Activated T-helper 1 cell treated with anti-CD3 and anti-CD28 coated beads, Interleukin-12 subunit alpha, Interleukin-12 subunit beta, Interleukin-2, Interleukin-4 antibody, amounts not matched to agents 30 ng/mL and 10 ng/mL and 1 ng/mL, durations not matched to agents 14 hours and 24 hours and 36 hours (primary cell): ENCODE measurements at places on chromosomes 3 and 15.
A peak's percentile ranks its signal among the peaks of the same experiment; 100 is the strongest.

DNA sequence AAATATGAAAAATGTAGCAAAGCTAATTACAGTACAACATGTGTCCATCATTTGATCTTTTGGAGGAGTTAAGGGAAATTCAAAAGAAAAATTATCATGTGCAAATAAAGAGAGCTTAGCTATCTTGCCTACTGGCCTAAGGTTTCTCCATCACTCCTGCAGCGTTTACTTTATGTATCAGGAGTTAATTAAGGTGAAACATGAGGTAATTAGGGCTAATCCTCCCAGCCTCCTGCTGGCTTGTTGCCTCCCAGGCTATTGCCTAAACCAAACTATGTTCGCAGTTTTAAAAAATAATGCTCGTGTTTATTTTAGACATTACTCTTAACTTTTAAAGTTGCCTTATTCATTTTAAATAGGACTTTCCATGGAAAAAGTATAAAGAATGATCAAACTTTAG, 367.5 kb downstream of the ROBO2 start:
- no peak for DNase-seq

- no peak for DNase-seq
Observed at GRCh38 chr3:1456781-1457311, 364.0 kb downstream of the CNTN6 start.

- DNase-seq, result no peak
Observed at GRCh38 chr3:71865727-71866126, 80.8 kb upstream of the PROK2 start.

GRCh38 chr3:107523289-107523538, 452 bp downstream of the BBX start:
- peak; percentile 29 for DNase-seq

GRCh38 chr15:44792715-44793114, 56.4 kb downstream of the TRIM69 start:
- DNase-seq, result no peak

DNA sequence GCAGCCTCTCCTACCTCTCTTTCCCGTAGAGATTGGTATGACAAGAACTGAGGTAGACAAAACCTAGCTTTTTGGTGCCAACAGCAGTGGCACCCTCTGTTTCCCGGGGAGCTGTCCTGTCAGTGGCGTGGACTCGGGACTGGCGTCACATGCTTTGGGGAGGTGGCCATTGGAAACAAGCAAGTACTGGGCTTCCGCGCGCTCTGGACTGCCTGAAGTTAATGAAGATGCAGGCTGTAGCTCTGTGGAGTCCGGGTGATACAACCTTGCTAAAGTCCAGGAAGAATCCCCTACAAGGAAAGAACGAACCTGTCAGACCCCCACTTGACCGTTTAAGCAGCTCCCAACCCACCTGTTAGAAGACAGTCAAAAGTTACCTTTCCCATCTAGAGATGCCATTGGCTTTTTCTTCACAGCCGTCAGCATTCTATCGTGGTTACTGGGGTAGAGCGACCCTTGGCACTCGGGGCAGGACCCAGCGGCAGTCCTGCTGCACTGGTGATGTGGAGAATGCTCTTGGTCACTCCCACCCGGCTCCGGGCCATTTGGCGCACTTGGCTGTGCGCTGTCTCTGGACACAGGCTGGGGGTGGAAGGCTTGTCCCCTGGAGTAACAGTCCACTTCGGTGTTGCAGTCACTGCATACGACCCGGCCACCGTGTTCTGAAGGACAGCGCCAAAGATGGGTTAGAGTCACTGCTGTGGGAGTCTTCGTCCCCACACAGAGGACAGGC, 120.5 kb downstream of the LRIG1 start:
- no peak for DNase-seq

DNA sequence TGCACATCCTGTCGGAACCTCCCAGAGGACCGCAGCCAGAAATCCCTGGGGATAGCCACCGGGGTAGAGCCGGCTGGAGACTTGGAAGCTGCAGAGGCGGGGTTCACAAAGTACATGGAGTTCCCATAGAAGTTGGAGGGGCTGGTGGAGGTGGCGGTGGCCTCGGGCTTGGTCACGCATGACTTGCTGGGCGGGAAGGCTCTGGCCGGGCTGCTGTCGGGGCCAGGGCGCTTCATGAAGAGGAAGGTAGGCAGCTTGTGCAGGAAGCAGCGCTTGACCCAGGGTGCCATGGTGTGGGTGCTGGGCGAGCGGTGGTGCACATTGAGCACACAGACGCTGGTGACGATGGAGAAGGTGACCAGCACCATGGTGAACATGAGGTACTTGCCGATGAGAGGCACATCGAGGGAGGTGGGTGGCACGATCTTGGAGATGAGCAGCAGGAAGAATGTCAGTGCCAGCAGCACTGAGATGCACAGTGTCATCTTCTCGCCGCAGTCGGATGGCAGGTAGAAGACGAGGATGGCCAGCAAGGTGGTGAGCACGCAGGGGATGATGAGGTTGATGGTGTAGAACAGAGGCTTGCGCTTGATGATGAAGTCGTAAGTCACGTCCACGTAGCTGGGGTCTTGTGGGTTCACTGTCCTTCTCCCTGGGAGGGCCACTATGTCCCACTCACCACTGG, 8.4 kb upstream of the CHRNA3 start:
- no peak for DNase-seq

DNA sequence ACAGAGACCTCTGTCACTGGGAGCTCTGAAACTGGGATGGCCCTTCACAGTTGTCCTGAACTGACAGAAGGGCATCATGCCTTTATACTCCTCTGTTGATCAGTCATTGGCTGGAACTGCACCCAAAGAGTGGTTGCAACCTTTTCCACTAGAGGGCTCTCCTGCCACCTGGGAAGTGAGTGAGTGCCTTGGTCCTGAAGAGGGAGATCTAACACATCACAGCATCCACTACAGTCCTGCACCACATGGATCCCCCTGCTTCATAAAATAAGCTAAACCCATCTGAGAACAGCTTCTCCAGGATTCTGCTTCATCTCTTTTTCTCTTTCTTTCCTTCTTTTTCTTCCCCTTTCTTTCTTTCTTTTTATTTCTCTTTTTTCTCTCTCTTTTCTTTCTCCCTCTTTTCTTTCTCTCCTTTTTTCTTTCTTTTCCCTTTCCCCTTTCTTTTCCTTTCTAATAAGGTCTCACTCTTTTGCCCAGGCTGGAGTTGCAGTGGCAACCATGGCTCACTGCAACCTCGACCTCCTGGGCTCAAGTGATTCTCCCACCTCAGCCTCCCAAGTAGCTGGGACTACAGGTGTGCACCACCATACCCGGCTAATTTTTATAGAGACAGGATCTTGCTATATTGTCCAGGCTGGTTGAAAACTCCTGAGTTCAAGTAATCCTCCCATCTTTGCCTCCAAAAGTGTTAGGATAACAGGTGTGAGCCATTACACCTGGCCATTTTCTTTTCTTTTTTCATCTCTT, 42.8 kb upstream of the RAF1 start:
- peak; percentile 53 for DNase-seq

GRCh38 chr3:14514323-14514720, 25.8 kb downstream of the GRIP2 start:
- DNase-seq, result no peak

- no peak for DNase-seq
Observed at GRCh38 chr3:31237887-31238286, 294.8 kb upstream of the STT3B start.

DNA sequence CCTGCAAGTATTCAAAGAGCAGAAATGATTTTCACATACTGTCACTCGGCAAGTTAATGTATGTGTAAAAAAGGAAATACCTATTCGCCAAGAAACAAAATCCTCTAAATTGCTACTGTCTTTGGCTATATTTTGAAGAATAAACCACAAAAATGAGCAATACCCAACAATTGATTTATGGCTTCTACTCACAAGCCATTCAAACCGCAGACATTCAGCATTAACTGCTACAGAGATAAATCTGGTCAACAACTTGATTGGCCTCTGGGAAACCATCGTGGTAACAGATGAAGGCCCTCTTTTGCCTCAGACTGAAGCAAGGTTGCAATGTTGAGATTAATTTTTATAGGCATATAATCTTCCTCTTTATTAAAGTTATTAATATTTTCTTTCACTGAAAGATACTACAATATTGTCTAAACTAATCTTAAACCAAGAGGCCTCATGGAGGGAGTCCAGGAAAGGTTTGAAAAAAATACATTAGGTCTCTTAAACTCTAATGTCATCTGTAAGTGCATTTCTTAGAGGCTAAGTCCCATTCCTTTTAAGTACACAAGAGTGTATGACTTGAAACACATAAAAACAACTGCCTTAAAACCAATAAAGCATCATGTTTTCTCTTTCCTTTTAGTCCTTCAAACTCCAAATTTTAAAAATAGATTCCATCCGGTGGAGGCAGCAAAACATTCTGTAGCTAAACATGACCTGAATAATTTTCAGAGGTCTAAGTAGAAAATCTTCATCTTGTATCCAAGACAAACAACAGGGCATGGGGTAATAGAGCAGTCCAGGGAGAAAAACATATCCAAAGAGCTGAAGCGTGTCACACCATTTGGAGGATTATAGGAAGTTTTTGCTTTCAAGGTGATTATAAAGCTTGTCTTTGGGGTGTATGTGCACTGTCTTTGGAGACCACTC, 162.4 kb upstream of the TGFBR2 start:
- DNase-seq, result no peak

DNA sequence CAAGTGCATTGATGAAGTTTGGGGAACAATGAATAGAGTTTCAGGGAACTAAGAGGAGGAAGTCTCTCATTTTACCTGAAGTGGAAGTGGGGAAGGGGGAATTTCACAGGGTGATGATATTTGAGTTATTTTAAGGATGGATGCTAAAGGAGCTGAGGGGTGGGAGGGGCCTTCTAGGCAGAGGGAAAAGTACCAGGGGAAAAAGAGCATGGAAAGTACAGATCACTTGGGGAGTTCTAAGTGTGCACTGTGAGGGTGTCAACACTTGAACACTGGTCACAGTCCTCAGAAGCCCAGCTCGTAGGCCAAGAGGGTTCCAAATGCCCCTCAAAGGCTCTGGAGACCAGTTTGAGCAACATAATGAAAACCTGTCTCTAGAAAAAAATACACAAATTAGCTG, 18.2 kb downstream of the LAMP3 start:
- DNase-seq, result no peak

- DNase-seq, result no peak
Observed at GRCh38 chr3:46907271-46907670, 29.8 kb downstream of the PTH1R start.

GRCh38 chr15:48557335-48557734, 88.2 kb downstream of the FBN1 start:
- DNase-seq, result no peak

GRCh38 chr3:73618461-73618860, 6.3 kb downstream of the PDZRN3 start:
- DNase-seq, result no peak

GRCh38 chr3:138381950-138382715, 33.8 kb downstream of the MRAS start:
- no peak for DNase-seq

- DNase-seq, result no peak
Observed at GRCh38 chr3:42980209-42980608, 1.1 kb downstream of the GASK1A start.

DNA sequence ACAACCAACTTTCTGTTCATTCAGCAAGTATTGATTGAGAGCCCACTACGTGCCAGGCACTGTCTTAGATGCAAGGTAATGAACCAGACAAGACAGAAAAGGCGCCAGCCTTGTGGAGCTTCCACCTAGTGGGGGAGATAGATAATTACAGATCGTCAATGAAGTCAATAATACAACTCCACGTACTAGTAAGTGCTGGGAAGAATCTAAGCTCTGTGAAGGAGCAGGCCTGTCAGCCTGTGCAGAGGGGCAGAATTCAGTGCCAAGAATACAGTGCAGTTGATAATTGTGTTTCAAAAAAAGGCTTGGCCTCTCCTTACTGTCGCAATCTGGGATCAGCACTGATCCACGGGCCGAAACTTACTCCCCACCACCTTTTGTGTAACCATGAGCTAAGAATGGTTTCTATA, 186.3 kb downstream of the FEZF2 start:
- DNase-seq, result no peak

- DNase-seq, result no peak
Observed at GRCh38 chr15:70265466-70265978, 167.8 kb upstream of the TLE3 start.

- DNase-seq, result no peak
Observed at GRCh38 chr3:11168881-11169805, 14.8 kb downstream of the HRH1 start.

- DNase-seq, result no peak
Observed at GRCh38 chr15:101250341-101250831, 1.5 kb downstream of the CHSY1 start.
